ENCODE measurements at places on chromosomes 2 and 18.
A peak's percentile ranks its signal among the peaks of the same experiment; 100 is the strongest.

DNA sequence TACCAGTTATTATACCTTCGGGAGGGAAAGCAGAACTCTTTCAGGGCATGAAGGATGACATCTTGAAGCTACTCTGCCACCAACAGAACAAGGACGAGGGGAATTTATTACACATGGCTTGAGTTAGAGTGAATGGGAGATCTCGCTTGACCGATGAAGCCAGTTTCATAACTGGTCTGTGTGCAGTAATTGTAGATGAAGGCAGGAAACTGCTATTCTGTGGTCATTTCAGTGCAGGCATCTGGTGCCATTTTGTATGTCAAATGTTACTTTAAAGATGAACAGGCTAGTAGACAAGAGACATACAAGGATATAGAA lies 20.5 kb downstream of the GREB1 start:
- DNase-seq, result no peak

DNA sequence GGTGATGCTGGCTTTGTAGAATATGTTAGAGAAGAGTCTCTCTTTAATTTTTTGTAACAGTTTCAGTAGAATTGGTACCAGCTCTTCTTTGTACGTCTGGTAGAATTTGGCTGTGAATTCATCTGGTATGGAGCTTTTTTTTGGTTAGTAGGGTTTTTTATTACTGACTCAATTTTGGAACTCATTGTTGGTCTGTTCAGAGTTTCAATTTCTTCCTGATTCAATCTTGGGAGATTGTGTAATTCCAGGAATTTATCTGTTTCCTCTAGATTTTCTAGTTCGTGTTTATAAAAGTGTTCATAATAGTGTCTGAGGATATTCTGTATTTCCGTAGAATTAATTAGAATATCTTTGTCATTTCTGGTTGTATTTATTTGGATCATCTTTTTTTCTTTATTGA lies 943.5 kb downstream of the TRIB2 start:
- no peak for DNase-seq

DNA sequence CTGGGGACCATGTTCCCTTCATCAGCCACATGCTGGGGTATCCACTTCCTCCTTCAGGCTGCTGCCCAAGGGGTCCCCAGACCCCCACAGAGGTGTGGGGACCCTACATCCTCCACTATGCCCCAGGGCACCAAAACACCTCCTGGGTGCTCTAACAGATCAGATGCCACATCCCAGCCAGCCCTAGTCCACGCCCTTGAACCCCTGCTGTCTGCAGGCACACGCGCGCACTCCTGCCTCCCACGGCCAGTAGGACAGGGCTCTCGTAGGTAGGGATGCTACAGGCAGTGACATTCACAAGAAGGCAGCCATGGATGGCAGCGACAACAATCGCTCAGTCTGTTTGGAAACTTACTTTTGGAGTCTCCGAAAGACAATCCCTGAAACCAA lies 3.0 kb upstream of the GPC1 start:
- DNase-seq, result no peak

- DNase-seq, result peak; percentile 49
Observed at GRCh38 chr2:101150306-101151145, 656 bp downstream of the TBC1D8 start.

- peak; percentile 17 for DNase-seq
Observed at GRCh38 chr18:2717407-2717806, 61.9 kb downstream of the SMCHD1 start.

DNA sequence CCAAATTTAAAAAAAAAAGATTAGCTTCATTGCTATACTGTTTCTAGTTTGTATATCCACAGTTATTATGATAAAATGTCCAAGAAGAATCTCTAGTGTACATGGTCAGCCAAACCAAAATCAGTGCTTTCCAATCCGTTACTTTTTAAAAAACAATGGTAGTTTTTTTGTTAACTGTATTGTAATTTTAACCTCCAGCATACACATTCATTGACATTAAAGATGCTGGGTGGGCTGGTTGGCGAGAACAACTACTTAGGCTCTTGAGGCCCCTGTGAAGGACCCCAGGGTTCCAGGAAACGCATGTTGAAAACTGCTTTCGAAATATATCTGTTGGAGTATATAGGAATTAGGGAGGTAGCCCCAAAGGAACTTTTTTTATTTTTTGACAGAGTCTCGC lies 107.3 kb upstream of the RASGRP3 start:
- DNase-seq, result no peak

GRCh38 chr2:80858965-80859364 lies 554.4 kb upstream of the LRRTM1 start:
- no peak for DNase-seq

- DNase-seq, result no peak
Observed at GRCh38 chr2:88139804-88140203, 11.9 kb upstream of the FABP1 start.

GRCh38 chr18:62458868-62459716 lies 63.7 kb upstream of the ZCCHC2 start:
- no peak for DNase-seq

DNA sequence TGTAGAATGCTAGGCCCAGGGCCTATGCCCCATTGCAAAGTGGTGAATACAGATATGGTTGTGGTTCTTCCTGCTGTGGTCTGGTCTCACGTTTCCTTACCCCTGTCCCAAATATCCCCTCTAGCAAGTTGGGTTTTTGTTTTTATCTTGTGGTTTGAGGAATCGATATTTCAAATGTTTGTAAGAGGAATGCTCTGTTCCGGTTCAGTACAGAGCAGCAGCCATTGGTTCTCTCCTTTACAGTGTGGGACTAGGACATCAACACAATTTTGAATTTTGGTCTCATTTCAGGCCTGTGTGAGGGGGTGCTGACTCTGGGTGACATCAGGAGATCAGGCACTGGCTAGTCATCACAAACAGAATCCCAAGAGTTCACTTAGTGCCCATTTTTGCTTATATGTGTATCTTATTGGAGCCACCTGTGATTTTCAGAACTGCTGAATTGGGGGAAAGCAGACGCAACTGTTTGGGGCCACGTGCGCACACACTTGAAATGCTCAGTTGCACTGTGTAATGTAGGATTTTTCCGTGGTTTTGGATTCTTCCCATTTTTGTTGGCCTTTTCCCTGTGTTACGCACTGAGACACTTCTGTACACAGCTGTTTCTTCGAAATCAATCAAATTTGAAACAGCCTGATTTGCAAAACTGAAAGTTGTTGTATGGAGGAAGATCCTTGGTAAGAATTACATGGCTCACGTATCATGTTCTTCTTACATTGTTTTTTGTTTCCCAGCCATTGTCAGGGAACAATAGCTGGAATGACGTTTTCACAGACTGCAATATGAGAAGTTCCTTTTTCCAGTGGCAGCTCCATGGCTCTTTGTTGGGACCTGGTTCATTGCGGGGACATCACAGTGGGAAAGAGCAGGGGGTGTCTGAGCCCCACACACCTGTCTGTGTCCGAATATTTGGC lies 8.6 kb downstream of the SH3BP4 start:
- DNase-seq, result no peak

GRCh38 chr2:159275111-159275510 lies 11.4 kb downstream of the WDSUB1 start:
- DNase-seq, result no peak

- DNase-seq, result no peak
Observed at GRCh38 chr18:39638224-39638623, 2072.6 kb upstream of the CELF4 start.

DNA sequence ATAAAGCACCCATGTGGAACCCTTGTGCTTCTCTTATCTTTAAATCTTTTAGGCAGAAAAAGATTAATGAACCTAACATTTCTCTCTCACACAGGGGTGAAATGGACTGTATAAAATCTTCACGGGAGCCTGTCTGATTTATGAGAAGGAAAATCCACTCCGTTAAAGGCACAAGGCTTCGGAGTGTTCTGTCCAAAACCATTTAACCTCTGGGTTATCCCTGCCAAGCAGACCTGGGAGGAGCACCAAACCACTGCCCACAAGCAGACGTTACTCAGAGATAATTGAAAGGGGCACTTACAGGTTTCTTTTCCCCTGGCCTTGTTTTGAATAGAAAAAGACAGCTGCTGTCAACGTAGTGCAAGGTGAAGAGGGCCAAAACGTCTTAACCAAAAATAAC lies 184.4 kb upstream of the DOK6 start:
- DNase-seq, result no peak

DNA sequence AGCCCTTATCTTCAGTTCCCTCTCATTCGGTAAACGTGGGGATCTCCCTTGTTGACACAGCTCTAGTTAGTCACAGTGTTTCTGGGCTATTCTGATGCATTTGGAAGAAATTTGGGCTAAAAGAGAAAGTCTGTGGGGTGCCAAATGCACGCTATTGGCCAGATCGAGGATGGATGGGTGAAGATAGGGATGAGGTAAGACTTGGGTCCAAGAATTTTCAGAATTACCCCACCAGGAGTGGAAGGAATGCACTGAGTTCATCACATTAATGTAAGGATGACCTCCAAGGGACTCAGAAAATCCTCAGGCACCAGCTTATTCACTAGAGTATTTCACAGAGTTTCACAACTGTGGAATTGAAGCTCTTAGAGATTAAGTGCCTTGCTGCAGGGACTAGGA lies 49.3 kb downstream of the NRP2 start:
- no peak for DNase-seq

DNA sequence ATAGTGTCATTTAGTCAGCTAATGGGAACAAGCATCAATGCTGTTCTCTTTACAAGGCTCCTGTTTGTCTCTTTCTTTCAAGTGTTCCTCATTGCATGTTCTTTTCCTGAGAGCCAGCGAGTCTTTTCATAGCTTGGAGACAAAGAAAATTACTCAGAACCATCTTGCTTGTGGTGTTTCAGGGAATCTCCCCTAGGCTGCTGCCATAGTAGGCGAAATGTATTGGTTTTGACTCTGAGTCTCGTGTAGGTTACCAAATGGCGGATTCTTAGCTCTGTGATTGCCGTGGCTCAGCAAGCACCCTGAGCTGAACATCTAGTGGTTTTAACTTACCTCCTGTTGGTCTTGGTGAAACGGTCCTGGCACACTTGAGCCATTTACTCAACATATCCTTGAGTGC lies 68.7 kb downstream of the RHBDD1 start:
- DNase-seq, result no peak

GRCh38 chr18:10515456-10515855 lies 10.4 kb upstream of the NAPG start:
- no peak for DNase-seq

DNA sequence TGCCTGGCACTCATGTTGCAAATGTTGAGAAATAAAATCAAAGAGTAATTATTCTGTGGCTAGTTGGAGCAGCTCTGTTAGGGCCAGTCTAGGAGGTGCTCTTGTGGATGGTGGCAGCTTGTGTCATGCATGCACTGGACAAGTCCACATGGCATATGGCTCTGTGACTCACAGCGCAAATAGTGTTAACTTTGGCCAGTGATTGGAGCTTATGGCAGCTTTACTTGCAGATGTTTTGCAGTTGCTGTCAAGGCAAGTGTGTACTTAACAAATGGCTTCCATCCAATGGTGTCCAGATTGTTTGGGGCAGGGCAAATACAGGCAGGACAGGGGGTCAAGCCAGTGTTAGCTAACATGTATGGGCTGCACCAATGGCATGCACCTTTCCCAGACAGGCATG lies 26.1 kb upstream of the TMX3 start:
- no peak for DNase-seq

- DNase-seq, result no peak
Observed at GRCh38 chr2:58553522-58553921, 312.4 kb upstream of the FANCL start.

DNA sequence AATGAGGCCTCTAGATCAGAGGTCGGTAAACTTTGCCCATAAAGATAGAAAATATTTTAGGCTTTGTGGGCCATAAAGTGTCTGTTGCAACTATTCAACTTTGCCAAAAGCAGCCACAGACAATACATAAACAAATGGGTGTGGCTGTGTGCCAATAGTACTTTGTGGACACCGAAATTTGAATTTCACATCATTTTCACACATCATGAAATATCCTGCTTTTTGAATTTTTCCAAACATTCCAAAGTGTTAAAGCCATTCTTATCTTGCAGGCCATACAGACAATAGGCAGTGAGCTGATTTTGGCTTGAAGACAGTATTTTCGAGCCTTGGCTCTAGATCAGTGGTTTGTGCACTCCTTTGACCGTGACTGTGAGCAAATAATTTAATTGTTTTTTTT lies 51.1 kb upstream of the EPC2 start:
- DNase-seq, result peak; percentile 13

GRCh38 chr2:222305516-222306392 lies 7.0 kb upstream of the PAX3 start:
- DNase-seq, result no peak

DNA sequence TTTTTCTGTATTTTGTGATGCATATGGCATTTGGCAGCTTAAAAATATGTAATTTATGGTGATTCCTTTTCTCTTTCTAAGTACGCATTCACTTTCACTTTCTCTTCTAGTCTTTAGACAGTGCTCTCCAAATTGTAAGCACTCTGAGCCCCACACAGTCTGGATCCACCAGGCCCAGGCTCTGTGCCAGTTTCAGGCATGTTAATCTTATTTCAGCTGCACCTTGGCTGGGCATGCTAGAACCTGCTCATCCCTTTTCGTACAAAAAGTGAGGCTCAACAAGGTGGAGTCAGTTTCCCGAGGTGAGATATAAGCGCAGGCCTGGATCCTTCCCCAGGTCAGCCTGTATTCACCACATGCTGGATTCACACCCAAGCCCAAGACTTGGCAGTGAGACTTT lies 203.9 kb downstream of the MTX2 start:
- DNase-seq, result no peak

DNA sequence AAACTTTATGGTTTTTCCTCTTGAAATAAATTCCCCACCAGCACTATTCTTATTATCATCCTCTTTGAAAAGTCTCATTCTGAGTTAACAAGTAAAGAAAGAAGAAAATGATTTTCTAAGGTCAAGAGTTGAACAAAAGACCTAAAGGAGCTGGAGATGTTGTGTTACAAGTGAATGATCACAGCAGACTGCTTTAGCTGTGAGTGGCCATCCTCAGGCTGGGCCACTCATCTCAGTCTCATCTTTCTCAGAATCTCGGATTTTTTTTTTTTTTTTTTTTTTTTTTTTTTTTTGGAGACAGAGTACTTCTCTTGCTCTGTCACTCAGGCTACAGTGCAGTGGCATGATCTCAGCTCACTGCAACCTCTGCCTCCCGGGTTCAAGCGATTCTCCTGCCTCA lies 133.3 kb downstream of the CDH2 start:
- no peak for DNase-seq

All from cerebellar cortex (tissue), 1 donor.